ENCODE measurements at places on chromosomes 7 and 10. TPM values are rescaled to one million over a fixed set of nuclear protein-coding genes. Genes with fewer than 3 reads are reported as not detected.

FAM25A gene
- polyA plus RNA-seq, result not detected

CLEC2L gene
- 1.4 TPM for polyA plus RNA-seq

ITIH5 gene
- 26.5 TPM for polyA plus RNA-seq

IMPDH1 gene
- polyA plus RNA-seq, result 25.5 TPM

H2BK1 gene
- not detected for polyA plus RNA-seq

ETV1 gene
- polyA plus RNA-seq, result 31.9 TPM

ANKRD30A gene
- not detected for polyA plus RNA-seq

SPDYE9 gene
- polyA plus RNA-seq, result 0.29 TPM

TIMM23 gene
- polyA plus RNA-seq, result 67.3 TPM

CADPS2 gene
- polyA plus RNA-seq, result 47.6 TPM

BICC1 gene
- polyA plus RNA-seq, result 69.6 TPM

AEBP1 gene
- 67.0 TPM for polyA plus RNA-seq

THNSL1 gene
- 15.8 TPM for polyA plus RNA-seq

LRCH4 gene
- 49.1 TPM for polyA plus RNA-seq

PON3 gene
- 1.5 TPM for polyA plus RNA-seq

MSMB gene
- not detected for polyA plus RNA-seq

DNA sequence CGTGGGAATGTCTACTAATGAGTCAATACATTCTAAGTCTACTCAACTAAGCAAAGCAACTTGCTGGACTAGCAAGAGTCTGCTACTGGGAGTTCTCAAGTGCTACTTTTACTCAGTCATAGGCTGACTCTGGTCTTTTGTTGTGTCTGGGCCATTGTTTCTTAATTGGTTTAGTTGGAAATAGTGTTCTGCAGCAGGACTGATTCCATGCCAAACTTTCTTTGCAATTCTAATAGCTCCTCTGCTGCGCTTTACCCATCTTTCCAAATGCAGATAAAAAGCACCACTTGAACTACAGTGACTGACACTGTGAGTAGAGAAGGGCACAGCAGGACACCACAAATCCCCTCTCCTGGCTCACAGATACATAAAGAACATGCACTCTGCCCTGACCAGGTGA lies 125.7 kb downstream of the CD36 start:
- no peak for DNase-seq

DNA sequence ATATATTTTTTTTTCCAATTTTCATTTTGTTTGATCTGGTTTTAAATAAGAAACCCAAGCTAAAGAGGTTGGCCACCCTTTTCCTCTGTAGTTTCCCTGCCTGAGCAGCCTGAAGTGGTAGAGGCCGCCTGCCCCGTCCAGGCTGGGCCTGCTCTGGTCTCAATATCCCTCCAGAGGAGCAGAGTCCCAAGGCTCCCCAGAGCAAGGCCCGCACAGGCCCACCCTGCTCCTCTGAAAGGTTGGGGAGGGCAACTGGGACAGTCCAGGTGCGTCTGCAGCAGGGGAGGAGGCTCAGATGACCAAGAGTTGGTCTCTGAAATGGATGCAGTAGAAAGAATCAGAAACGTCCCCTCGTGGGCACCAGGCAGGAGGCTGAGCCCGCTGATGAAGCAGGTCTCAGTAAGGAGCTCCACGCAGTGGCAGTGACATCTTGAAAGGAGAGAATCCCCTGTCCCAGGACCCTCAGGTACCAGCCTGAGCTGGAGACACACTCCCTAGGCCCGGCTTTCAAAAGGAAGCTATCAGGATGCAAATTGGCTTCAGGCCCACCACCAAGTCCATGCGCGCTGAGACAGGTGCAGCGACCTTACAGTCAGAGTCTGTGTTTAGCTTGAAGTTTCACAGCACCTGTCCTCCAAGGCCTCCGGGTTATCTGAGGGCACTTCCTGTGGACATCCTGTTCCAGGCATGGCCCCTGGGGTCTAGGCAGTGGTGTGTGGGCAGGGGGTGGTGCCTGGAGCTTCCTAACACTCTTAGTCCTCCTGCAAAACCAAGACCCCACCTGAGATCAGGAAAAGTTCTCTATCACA lies 37.7 kb downstream of the EN2 start:
- DNase-seq, result no peak

GRCh38 chr7:117323851-117324711 lies 1.2 kb upstream of the WNT2 start:
- peak; percentile 9 for DNase-seq

DNA sequence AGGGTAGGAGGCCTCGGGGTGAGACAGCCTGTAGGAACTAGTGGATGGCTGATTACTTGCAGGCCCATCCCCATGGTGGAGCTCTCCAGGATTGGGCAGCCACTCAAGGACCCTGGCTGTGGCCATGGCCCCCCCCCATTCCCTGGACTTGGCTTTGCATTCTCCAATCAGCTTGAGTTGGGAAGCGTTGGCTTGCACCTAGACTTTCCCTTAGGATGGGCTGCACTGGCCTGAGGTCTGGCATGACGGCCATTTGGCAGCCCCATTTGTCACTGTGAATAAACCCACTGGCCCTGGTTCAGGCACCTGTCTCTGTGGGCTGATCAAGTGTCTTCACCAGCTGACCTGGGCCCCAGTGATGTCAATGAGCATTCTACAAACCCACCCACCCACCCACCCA lies 41.4 kb downstream of the RAMP3 start:
- no peak for DNase-seq

DNA sequence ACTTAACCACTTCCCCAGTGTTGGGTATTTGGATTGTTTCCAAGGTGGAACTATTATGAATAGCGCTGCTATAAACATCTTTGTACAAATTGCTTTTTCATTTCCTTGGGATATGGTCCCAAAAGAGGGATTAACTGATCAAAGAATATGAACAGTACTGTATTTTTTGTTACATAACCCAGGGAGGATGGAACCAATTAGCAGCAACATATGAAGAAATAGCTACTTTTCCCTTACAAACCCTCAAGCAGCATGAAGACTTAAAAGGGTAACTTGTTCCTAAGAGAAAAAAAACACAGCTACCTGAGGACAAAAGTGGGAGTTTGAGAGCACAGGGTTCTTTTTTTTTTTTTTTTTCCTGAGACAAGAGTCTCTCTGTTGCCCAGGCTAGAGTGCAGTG lies 13.1 kb upstream of the TLX1 start:
- no peak for DNase-seq

DNA sequence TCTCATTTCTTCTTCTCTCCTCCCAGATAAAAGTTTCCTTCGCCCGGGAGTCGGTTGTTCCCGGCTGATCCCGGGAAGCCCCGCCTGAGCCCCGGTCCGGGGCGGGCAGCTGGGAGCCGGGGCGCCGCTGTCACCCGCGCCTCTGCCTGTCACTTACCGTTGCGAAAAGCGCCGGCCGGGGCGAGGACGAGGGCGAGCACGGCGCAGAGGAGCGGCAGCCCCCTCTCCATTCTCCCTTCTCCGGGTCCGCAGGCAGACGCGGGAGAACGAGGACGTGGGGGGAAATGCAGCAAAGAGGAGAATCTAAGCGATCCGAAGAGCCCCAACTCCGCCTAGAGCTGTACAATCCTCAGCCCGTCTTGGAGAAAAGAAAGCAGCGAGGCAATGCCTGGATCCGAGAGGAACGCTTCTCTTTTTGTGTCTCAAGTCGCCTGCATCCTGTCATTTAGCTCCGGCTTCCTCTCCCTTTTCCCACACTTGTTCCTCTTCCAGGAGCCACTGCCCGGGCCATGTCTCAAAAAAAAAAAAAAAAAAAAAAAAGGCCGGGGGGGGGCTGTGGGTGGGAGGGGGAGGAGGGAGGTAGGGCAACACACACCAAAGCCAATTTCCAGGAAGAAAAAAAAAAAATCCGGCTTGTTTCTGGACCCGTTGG lies at the start of gene NRP1:
NRP1 (minus strand) TSS at position 515 of the 652 bp plus-strand sequence; CDS start at position 230, 285 bp downstream.
- no peak for DNase-seq

DNA sequence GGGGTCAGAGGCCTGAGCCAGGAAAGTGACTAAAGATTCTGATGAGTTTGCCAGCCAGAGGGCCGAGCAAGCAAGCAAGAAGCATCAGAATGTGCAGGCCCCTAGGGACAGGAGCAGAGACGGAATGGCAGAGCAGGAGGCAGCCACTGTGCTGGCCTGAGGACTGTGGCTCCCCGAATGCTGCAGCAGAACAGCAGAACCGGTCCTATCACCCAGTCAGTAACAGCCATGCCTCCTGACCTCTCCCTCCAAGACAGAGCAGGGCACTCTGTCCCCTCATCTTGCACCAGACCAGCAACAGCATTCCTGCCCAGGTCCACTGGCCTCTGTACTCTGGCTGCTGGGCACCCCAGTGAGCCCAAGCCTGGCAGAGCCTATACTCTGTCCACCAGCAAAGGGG lies 85.9 kb downstream of the ARHGAP22 start:
- DNase-seq, result no peak

GRCh38 chr7:94154858-94155257 lies 150.7 kb upstream of the BET1 start:
- DNase-seq, result no peak

- DNase-seq, result no peak
Observed at GRCh38 chr10:15859509-15859905, 800 bp downstream of the MINDY3 start.

DNA sequence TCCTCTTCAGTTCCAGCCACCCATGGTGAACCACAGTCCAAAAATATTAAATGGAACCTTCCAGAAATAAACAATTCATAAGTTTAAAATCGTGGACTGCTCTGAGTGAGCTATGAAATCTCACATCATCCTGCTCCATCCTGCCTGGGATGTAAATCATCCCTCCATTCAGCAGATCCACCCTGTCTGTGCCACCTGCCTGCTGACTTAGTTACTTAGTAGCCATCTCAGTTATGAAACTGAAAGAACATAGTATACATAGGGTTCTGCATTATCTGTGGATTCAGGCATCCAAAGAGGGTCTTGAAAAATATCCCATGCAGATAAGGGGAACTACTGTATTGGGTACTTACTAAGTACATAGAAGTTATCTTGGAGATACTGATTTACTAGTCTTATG lies 89.0 kb downstream of the ST8SIA6 start:
- DNase-seq, result no peak

DNA sequence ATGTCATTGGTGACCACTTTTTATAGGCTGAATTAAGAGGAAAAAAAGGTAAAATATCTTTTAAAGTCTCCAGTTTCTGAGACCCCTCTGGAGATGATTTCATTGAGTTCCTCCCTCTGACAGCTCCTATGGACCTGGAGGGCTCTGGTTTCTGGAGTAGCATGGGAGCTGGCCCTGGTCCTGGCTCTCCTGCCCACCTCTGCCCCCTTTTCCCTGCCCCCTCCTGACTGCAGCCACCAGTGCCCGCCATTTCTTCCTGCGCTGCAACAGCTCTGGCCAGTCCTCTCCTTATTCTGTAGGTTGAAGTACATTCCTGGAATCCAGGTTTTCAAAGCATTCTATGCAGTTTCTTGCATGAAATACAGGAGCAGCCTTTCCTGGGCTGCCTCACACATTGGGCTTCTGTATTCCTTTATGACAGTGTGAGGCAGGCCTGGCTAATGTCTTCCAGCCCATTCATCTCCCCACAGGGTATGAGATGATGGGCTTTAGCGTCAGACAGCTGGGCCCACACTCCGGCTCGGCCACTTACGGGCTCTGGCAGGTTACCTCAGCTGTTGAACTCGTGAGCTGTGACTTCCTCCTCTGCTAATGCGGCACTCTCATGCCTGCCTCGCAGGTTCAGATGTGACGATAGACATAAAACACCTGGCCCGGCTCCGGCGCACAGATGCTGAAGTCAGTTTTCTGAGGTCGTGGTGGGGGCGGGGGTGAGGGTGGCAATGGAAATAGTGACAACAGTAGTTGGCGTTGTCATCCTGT lies 101.7 kb downstream of the MGMT start:
- peak; percentile 36 for DNase-seq

- no peak for DNase-seq
Observed at GRCh38 chr10:127932521-127933270, 25.8 kb downstream of the PTPRE start.

- DNase-seq, result no peak
Observed at GRCh38 chr10:127193125-127193524, 3.3 kb downstream of the INSYN2A start.

DNA sequence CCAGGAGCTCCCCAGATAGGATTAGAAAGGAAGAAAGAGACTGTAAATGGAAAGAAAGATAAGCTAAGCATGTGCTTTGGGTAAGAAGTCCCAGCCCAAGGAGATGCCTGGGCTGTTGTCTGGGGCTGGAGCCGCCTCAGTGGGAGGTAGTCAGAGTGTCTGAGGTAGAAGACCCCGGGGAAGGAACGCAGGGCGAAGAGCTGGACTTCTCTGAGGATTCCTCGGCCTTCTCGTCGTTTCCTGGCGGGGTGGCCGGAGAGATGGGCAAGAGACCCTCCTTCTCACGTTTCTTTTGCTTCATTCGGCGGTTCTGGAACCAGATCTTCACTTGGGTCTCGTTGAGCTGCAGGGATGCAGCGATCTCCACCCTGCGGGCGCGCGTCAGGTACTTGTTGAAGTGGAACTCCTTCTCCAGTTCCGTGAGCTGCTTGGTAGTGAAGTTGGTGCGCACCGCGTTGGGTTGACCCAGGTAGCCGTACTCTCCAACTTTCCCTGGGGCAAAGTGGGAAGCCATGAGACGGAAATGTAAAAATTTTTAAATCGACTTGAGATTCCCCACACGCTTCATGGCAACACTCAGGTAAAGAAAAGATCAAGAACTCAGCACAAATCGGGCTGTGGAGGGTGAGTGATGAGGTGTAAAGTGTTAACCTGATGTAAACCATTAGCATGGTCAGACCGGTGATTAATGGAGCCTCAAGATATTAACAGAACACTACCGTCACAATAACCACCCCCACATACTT lies 1.3 kb downstream of the HOXA1 start:
- DNase-seq, result no peak

DNA sequence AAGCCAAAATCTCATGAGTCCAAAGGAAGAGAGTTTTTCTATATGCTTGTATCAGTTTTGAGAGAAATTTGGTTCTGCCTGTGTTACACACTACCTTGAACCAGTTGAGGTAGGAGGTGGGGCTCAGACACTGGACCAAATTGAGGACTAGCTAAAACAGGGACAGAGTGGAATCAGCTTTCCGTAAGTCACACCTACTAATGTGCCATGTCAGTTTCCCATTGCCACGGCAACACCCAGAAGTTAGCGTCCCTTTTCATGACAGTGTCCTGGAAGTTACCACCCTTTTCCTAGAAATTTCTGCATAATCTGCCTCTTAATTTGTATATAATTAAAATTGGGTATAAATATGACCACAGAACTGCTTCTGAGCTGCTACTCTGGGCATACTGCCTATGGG lies 9.0 kb downstream of the ADK start:
- DNase-seq, result no peak

GRCh38 chr10:93190372-93190771 lies 116.7 kb downstream of the CYP26A1 start:
- no peak for DNase-seq

All from right renal pelvis (tissue), 4 donors.